ENCODE measurements at places on chromosomes 11 and 22.
A peak's percentile ranks its signal among the peaks of the same experiment; 100 is the strongest.

GRCh38 chr11:79241852-79242241, 199.0 kb downstream of the TENM4 start:
- DNase-seq = no peak

- DNase-seq = no peak
Observed at GRCh38 chr22:36110306-36110881, 50.2 kb downstream of the APOL3 start.

DNA sequence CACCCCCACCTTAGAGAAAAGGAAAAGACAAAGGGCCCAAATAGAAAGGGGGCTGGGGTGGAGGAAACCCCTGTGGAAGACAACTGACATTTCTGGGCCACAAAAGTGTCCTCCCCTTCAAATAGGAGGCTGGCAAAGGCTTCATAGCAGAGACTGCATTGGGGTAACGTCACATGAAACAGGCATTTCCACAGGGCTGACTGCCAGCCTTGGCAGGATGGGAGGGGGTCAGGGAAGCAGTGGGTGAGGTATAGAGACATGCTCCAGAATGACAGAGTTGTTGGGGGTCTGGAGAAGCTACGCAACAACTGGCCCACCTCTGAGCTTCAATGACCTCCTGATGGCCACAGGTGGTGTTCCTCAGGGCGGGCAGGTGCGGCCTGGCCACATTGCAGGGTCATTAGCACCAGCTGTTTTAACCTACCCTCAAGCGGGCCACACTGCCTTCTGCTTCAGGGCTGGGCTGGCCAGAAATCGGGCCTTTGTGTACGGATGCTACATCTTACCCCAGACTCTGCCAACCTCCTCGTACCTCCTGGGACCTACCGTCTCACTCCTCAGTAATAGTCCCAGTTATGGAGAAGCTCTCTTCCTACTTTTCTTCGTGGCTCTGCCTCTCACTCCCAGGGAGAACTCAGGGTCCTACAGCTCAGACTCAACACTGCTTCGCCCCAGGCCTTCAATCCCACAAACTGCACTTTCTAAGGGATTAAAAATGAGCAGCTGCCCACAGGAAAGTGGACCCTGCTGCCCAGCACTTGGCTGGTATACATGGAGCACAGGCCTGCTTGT, 160.0 kb upstream of the NCAM1 start:
- DNase-seq = no peak

DNA sequence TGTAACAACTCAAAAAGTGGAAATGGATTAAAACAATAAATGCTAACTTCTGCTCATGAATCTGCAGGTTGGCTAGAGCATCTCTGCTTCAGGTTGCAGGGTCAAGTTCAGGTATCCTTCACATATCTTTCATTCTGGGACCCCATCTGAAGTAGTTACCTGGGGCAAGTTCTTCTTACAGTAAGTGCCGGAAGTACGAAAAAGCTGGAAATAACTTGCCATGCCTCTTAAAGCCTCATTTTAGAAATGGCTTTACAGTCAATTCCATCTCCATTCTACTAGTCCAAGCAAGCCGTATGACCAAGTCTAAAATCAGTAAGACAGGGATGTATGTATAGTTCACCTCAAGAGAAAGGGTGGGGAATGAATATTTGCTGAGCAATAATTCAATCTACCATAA, 93.7 kb downstream of the FCHSD2 start:
- no peak for DNase-seq

DNA sequence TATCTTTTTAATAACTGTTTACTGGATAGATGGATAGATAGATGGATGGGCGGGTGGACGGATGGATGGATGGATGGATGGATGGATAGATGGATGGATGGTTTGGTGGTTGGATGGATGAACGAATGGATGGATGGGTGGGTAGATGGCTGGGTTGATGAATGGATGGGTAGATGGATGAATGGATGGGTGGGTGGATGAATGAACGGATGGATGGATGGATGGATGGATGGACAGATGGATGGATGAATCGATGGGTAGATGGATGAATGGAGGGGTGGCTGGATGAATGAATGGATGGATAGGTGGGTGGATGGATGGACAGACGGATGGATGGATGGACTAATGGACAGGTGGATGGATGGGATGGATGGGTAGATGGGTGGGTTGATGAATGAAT, 13.8 kb upstream of the SLC22A12 start:
- DNase-seq = no peak

DNA sequence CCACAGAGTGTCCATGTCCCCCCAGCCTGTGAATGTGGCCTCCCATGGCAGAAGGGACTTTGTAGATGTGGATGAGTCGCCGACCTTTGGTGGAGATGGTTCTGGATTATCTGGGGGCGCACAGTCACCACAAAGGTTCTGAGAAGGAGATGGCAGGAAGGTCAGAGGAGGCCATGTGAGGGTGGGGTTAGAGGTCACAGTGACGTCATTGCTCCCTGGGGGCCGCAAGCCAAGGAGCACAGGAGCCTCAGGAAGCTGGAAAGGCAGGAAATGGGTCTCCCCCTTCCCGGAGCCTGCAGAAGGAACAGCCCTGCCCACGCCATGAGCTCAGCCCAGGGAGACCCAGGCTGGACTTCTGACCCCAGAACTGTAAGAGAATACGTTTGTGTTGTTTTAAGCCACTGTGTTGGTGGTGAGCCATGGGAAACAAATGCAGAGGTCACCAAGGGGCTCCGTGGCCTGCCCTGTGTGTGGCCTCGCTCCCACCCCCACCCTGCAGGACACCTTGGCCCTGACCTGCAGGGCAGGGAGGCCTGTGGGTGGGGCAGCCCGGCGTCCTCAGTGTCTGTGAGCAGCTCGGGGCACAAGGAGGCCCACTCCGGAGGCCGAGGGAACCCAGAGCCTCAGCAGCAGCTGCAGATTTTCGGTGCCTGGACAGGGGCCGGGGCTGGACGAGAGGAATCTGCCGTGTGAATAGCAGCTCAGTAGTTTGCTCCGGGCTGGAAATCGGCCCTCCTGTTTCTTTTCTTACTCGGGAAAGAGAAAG, 32.1 kb downstream of the GRAMD4 start:
- no peak for DNase-seq

GRCh38 chr22:44665115-44665514, 36.9 kb upstream of the PRR5 start:
- DNase-seq = peak; percentile 92

DNA sequence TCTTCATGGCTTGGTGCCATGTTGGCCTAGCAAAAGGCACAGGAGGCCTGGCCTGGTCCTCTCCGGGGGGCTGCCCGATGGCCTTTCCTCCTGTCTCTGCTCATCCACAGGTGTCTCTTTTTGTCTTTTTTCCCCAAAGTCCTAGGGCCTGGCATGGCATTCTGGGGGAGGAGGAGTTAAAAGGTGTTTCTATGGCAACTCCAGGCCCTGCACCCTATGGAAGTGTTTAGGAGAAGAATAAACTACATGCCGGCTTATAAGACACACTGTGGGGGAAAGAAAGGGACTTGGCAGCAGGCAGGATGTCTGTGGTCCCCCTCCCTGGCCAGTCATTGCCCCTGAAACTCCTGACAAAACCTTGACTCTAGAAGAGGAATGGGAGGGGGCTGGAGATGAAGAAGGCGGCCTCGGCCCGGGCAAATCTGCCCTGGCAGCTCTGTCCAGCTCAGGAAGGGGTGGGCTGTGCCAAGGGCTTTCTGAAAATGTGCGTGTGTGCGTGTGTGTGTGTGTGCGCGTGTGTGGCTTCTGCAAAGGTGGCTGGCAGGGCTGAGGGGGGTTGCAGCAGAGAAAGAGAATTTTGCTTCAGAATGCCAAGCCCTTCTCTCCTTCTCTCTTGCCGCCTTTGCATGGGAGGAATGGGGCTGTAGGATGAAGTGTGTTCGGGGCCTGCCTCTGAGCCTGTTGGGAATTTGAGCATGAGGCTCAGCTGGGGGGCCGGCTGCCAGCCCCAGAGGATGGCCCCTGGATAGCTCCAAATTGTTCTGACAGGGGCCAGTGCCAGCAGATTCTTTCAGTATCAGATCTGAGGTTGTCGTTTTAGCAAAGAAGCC, 3.2 kb downstream of the TIMP3 start:
- DNase-seq = no peak

GRCh38 chr11:2989551-2989950, 2.6 kb downstream of the NAP1L4 start:
- no peak for DNase-seq

- DNase-seq = no peak
Observed at GRCh38 chr22:40512426-40513136, 123.9 kb downstream of the MRTFA start.

- DNase-seq = no peak
Observed at GRCh38 chr11:112253605-112254242, 6.9 kb downstream of the PLET1 start.

DNA sequence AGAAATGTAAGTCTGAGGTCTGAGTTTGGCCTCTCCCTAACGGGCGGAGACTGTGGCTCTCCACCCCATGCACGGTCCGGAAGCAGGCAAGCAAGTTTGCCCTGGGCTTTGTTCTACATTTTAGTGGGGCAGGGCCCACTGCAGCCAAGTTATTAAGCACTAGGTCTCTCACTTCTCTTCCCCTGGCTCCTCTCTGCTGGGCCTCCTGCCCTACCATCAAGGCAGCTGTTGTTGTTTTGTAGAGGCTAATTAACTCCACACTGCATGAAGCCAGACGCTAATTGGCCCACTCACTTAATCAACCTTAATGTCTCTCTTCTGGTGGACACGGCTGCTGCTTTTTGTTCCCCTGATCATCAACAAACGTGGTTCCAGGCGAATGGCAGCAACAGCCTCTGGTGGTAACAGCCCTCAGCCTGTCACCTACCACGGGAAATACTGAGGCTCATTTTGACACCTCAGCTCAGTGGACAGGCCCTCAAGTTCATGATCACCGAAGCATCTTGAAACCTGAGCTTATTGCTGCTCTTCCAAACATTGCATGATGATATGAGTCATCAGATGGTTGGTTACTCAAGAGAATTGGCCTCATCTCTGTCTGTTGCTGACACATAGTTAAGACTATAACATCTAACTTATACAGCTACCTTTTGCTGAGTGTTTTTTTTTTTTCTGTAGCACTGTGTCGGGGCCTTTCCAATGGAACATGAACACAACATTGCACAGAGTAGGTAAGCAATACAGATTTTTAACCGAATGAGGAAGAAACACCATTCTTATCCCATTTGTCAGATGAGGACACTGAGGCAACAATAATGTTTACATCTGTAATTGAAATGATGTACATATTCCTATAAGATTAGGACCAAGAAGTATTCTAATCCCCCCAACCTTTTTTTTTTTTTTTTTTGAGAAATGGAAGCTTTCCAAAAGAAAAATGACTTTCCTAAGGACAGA, 20.8 kb upstream of the LMO2 start:
- peak; percentile 95 for DNase-seq

GRCh38 chr11:61848631-61849030, 20.5 kb downstream of the FADS2 start:
- DNase-seq = no peak

- no peak for DNase-seq
Observed at GRCh38 chr22:39098576-39098975, 1.5 kb downstream of the APOBEC3H start.

Measured in AML-193 (cell line).